Fibroblast of villous mesenchyme (primary cell): ENCODE measurements at places on chromosomes 2 and 18.

GRCh38 chr2:128362889-128363228 is 44.2 kb upstream of the HS6ST1 start:
- peak; percentile 52 for DNase-seq

- no peak for DNase-seq
These were observed 455.9 kb upstream of the UBE2E3 start for GRCh38 chr2:180524499-180524898.

GRCh38 chr2:133377021-133377481 is 191.2 kb downstream of the NCKAP5 start:
- peak; percentile 28 for DNase-seq

GRCh38 chr2:168658706-168659105 is 143.7 kb upstream of the NOSTRIN start:
- no peak for DNase-seq

GRCh38 chr2:166814335-166814734 is 73.9 kb upstream of the XIRP2 start:
- DNase-seq: no peak

DNA sequence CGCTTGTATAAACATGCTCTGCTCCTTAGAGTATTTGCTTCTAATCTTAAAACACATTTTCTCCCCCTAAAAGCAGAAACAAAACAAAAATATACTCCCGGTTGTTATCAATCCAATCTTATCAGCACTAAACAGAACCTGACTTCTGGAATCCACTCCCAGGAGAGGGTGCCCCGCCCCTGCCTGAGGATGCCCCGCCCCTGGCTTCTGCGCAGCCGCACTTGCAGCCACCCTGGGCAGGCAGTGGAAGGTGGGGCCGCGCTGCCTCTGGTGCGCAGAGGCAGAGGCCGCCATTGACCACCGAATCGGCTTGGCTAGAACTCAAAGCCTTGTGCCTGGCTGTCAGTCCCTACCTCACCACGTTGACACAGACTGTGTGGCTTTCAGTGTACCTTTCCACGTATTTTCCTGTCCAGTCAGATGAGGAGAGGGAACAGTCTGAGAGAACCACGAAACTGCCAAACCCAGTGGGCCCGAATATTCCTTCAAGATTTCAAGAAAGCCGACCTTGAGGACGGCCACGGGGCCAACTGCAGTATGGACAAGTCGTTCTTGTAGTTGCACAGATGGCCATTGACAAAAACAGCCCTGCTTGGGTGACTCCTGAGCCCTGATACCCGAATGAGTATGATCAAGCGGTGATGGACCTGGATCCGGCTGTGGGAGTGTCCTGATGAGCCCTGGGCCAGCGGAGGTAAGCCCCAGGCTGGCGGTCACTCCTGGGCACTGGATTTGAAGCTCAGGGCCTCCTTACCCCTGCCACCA is 46.2 kb upstream of the ARHGAP28 start:
- no peak for DNase-seq

DNA sequence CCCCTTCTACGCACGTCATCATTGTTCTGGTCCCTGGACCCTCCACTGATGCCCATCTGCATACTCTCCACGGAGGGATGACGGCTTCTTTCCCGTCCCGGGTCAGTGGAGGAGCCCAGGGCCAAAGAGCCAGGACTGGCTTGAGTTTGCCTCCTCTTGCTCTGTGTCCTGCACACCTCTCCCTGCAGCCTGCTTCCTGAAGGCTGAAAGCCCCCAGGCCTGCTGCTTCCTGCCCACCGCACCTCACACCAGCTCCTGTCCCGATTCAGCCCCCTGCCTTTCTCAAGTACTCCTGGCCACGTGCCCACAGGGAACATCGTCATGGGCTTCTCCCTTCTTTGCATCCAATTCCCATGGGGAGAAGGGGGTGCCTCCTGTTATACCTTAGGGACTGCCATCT is 7.1 kb downstream of the ADCY3 start:
- no peak for DNase-seq

- DNase-seq: no peak
These were observed 19.9 kb downstream of the PSMG2 start for GRCh38 chr18:12722731-12723130.

DNA sequence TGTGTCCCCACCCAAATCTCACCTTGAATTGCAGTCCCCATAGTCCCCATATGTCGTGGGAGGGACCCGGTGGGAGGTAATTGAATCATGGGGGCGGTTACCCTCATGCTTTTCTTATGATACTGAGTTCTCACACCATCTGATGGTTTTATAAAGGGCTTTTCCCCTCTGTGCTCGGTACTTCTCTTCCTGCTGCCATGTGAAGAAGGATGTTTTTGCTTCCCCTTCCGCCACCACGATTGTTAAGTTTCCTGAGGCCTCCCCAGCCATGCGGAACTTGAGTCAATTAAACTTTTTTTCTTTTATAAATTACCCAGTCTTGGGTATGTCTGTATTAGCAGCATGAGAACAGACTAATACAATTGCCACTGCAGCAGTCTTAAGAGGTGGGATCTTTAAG is 134.9 kb downstream of the LTBP1 start:
- no peak for DNase-seq

DNA sequence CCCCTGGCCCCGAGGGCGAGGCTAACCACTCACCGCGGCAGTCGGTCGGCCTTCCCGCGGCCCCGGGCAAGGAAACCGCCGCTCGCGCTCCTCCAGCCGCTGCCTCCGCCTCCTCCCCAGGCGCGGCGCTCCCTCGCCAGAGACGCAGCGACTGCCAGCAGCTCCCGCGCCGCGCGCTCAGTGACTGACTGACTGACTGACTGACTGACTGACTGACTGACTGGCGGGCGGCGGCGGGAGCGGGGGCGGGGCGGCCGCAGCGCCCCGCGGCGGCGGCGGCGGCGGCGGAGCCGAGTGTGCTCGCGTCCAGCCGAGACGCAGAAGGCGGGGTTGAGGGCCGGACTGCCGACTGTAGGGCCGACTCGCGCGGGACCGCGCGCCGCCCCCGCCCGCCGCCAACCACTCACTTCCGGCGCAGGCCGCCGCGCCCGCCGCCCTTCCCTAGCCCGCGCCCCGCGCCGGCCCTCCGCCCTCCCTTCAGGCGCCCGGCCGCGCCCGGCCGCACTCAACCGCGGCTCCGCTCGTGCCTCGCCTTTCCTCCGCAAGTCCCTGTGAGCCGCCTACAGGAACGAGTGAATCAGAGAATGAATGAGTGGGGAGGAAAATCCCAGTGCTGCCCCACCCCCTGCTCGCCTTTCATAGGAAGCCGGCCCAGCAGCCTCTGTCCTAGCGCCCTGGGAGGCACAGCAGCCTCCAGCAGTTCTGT is at the start of gene RAPH1:
Gene RAPH1, minus strand, starts transcription at position 224 of the 706 bp plus-strand sequence. CDS start 39,948 bp downstream, outside the sequence.
- DNase-seq: peak; percentile 81

GRCh38 chr2:26723991-26724750 is 31.6 kb downstream of the KCNK3 start:
- DNase-seq: peak; percentile 85

GRCh38 chr18:36020174-36020711 is 47.1 kb downstream of the RPRD1A start:
- no peak for DNase-seq

GRCh38 chr18:13439461-13439860 is 220.9 kb downstream of the LDLRAD4 start:
- no peak for DNase-seq

GRCh38 chr2:103327966-103328365 is 566.1 kb downstream of the TMEM182 start:
- no peak for DNase-seq

DNA sequence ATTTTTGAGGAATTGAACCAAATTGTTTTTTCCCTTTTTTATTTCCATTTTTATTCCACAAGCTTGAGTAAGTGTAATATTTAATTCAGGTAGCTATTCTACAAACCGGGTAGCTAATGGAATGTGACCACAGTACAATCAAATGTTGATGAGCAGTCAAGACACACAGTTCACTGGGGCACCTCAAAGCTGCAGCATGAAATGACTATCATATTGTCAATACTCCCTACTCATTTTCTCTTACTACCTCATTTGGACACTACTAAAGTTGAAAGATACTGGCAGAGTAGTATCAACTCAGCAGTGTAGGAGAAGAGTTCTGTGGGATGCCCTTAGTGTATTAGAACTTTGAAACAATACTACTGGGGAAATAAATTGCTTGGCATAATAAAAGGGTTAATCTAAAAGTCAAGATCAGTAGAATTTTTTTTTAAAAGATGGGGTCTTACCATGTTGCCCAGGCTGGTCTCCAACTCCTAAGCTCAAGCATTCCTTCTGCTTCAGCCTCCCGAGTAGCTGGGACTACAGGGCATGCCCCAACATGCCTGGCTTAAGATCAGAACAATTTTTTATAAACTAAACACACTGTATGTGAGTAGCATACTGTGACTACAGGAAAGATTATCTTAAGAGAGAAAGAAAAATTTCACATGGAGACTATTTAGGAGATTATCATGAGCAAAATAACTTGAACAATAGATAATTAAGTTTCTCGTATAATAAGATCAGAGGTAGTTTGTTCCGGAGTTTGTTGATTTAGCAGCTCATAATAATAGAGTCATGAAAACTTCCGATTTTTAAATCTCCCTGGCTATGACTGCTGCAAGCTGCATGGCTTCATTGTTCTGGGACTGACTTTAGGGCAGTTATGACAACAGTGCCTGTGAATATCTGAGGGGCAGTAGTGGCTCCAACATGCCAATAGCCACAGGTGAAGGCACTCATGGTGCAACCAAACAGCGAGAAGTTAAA is 43.7 kb downstream of the MYO3B start:
- DNase-seq: peak; percentile 57

DNA sequence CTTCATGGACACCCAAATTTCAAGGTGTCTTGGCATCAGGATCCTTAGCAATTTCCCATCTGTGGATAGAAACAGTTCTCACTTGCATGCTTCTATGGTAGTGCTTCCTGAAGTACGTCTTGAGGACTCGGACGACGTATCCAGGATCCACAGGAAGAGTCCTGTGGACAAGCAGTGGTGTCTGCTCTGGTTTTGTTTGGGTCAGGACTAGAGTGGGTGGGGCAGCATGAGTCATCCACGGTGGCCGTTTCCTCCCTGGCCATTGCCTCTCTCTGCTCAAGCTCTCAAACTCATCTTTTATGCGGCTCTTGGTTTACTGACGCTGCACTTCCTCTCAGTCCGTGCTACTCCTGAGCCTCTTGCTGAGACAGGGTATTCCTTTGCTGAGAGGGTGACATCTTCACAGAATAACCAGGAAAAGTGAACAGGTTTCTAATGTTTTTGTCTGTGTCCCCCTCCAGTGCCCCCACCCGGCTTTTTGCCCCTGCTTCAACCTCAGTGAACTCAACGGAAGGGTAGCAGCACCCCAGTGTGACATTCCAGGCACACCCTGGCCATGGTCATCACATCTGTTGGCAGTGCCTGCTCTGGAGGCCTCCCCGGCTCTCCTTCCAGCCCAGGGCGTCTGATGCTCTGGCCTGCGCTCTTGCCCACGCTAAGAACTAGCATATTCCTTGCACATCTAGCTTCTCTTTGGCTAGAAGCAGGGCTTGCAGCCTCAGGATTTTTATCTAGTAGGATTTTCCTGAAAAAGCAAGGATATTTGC is 62.2 kb downstream of the ARMC9 start:
- peak; percentile 27 for DNase-seq

DNA sequence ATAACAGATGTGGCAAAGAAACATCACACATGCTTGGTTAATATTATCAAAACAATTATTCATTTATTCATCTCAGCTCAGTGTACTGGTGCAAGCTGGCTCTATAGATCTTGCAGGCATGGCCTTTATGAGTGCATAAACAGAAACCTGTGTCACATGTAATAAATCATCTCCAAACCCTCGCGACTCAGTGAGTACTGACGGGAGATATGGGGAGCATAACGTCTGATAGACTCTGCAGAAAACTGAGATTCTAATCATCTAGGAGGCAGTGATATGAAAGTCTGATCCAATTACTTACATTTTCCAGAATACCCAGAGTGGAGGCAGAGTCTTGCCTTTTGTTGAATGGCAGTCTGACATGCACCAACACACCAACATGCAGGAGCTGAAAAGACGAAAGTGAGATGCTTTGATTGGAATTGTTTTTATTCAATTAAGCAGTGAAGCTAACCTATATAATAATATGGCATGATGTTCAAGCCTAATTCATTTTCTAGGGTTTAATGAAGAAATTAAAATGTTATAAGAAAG is 416.8 kb downstream of the RNF144A start:
- DNase-seq: no peak

GRCh38 chr2:240135706-240136012 is 446 bp downstream of the COPS9 start:
- DNase-seq: no peak

DNA sequence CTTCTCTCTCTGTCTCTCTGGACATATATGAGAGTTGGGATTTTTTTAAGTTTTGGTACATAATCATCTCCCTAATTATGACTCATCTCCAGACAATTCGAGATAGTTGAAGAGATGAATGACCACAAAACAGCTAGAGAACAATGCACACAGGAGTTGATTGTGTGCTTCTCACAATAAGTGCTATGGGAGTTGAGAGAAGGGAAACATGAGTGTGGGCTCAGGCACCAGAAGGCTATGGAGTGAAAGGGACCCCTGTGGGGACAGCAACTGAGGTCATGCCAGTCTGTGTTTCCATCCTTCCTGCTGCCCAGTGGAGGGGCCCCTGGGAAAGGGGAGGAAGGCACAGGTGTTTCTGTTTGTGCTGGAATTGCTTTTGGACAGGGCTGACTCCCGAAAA is 6.5 kb upstream of the YWHAQ start:
- DNase-seq: peak; percentile 56

DNA sequence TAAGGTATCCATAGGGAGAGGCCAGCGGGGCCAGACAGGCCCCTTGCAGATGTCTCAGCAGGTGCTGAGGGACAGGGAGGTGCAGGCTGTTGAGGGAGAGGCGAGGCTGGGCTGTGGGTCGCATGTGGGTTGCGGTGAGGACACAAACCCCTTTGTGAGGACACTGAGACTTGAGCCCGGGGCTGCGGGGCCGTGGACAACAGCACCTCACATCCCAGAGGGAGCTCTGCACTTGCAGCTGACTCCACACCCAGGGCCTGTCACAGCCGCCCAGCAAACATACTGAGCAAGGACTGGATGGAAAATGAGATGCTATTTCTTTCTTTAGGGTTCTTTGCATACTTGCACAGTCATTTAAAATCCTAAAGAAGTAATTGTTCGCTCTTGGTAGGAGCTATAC is 95.3 kb upstream of the NFATC1 start:
- no peak for DNase-seq

DNA sequence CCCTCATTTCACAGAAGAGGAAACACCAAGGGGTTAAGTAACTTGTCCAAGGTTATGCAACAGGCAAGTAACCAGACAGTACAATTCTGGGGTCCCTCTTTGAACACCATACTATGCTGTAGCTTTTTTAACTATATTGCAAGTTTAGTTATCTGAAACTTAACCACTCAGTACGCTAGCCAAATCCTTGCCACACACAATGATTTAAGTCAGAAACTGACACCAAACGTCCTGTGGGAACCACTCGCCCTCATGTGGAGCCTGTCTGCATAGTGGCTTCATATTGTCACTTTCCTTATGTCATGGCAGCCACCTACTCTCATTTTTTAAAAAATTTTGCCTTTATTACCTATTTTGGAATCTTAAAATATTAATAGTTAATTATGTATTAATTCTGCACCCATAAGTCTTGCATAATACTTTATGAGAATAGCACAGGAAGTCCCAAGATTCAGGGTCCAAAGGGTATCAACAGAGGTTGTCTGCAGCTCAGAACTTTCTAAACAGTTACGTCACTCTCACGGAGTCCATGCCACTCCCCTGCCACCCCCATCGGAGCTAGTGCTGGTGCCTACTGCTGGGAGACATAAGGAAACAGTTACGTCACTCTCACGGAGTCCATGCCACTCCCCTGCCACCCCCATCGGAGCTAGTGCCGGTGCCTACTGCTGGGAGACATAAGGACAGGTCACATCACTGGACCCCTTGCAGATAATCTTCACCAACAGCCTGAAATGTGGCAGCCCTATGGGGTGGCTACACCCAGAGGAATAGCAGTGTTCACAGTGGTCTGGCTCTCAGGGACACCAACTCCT is 99.0 kb downstream of the L3MBTL4 start:
- DNase-seq: no peak
